Activated T-helper 1 cell treated with anti-CD3 and anti-CD28 coated beads, Interleukin-12 subunit alpha, Interleukin-12 subunit beta, Interleukin-2, Interleukin-4 antibody, amounts not matched to agents 30 ng/mL and 10 ng/mL and 1 ng/mL, durations not matched to agents 14 hours and 24 hours and 36 hours (primary cell): ENCODE measurements at places on chromosomes 11 and 22. TPM values are rescaled to one million over a fixed set of nuclear protein-coding genes. Genes with fewer than 3 reads are reported as not detected.

DNA sequence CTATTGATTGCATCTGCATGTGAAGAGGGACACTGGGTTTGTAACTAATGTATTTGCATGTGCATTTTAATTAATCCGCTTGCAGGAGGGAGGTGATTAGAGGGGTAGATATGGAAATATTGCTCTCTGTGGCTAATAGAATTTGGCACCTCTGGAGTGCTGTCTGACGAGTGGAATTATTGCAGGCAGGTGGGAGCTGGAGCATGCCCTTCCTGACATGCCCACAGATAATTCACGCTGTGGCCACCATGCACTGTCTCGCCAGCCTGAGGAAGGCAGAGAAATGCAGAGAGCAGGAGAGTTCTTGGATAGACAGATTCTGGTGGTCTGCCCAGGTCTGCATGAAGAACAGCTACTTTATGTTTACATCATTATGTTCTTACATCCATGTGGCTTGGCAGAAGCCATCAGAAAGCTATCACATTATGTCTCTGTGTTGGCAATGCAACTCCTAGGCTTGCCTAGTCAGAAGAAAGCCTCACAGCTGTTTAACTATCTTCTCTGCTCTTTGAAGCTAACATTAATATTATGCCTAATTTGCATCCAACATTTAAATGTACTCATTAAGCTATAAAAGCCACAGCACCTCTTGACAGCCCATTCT lies 89.4 kb upstream of the DRD2 start:
- no peak for DNase-seq
- peaks cover 3% of the 10 kb centered on the region for H3K27me3 ChIP-seq
- H3K4me3 ChIP-seq: no peak overlapping the region
- no peaks in the 10 kb centered on the region for H3K36me3 ChIP-seq
- peaks cover 14% of the 10 kb centered on the region for H3K4me1 ChIP-seq

DNA sequence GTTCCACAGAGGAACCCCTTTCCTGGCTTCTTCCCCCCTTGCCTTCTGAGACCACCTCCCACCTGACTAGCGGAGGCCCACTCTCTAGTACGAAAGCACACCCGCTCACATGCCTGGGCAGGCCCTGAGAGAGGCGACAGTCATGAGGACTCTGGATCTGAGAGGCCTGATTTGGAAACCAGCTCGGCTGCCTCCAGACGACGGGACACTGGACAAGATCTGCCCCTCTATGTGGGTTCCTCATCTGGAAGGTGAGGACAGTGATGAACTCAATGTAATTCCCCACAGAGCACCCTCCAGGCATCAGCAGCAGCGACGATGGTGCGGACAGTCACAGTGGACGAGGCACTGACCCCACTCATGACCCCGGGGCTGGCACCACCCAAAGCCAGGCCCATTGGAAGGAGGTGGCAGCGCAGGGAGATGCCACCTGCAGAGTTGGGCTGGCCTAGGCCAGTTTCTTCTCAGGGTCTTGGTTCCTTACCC lies 7.5 kb downstream of the SULT4A1 start:
- no peak for DNase-seq
- H3K4me3 ChIP-seq: no peak overlapping the region
- H3K4me1 ChIP-seq: no peaks in the 10 kb centered on the region
- H3K36me3 ChIP-seq: no peaks in the 10 kb centered on the region
- H3K27ac ChIP-seq: no peak overlapping the region
- peaks cover 6% of the 10 kb centered on the region for H3K27me3 ChIP-seq

The VWCE gene
- 9.4 and 10.9 TPM in 2 replicates for total RNA-seq

The GNAZ gene
- 0.75 and 0.93 TPM in 2 replicates for total RNA-seq

GRCh38 chr22:40665312-40665711 lies 14.0 kb upstream of the MCHR1 start:
- no peaks in the 10 kb centered on the region for H3K27me3 ChIP-seq
- DNase-seq: no peak
- H3K36me3 ChIP-seq: peaks cover 6% of the 10 kb centered on the region
- no peak overlapping the region for H3K27ac ChIP-seq
- peaks cover 26% of the 10 kb centered on the region for H3K4me1 ChIP-seq

- H3K27me3 ChIP-seq: peaks cover 9% of the 10 kb centered on the region
- no peak for DNase-seq
- H3K27ac ChIP-seq: no peak overlapping the region
- no peaks in the 10 kb centered on the region for H3K4me1 ChIP-seq
- H3K4me3 ChIP-seq: no peak overlapping the region
- H3K36me3 ChIP-seq: no peaks in the 10 kb centered on the region
Measured at GRCh38 chr11:93295921-93296575, 34.5 kb upstream of the DEUP1 start.

DNA sequence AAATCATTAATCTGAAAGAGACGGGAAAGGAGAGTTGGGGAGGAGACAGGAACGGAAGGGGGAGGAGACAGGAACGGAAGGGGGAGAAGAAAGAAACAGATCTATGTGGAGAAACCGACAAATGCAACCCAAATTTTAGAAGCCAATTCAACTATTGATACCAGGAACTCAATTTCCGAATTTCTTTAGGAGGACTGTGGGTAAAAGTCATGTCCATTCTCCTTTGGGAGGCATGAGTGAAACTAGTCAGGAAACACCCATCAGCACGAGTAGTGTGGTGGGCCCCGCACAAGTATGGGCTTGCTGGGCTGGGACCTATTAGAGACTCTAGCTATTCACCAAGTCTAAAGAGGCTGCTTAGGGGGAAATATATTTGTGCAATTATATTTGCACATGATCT lies 18.1 kb downstream of the ANO3 start:
- H3K27ac ChIP-seq: no peak overlapping the region
- no peak overlapping the region for H3K4me3 ChIP-seq
- no peaks in the 10 kb centered on the region for H3K36me3 ChIP-seq
- no peaks in the 10 kb centered on the region for H3K27me3 ChIP-seq
- DNase-seq: no peak

The TRIM29 gene
- total RNA-seq: not detected in 2 replicates

GRCh38 chr11:81579339-81579738 lies 1154.3 kb downstream of the FAM181B start:
- DNase-seq: no peak
- no peaks in the 10 kb centered on the region for H3K27me3 ChIP-seq
- H3K4me1 ChIP-seq: no peaks in the 10 kb centered on the region
- no peaks in the 10 kb centered on the region for H3K36me3 ChIP-seq

DNA sequence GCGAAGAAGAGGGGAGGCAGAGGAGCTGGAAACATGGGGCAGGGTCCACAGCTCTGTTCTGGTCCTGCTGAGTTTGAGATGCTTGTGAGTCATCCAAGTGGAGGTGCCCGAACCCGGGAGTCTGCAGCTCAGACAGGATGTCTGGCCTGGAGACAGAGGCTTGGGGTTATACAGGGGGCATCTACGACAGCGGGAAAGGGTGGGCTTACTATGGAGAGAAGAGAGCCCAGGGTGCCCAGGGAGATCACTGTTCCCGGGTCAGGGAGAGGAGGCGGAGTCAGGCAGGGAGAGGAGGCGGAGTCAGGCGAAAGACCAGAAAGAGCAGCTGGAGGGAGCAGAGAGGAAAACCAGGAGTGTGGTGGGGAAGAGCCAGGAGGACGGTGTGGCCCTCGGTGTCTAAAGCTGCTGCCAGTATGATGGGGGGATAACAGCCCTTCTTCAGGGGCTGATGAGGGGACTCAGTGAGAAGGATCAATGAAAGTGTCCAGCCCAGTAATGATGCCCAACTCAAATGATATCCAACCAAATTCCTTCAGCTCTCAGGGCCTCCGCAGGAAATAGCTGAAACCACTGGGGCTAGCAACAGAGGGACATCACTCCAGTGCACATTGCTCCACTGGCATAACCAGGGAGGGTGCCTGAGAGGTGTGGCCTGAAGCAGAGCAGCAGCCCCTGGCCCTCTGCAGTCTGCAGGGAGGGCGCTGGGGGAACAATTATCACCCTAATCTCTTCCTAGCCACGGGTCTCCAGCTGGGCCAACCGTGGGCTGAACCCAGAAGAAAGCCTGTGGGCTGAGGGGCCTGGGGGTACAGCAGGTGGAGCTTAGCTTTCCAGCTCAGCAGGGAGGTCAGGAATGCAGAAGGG lies 2.6 kb upstream of the LTBP3 start:
- peaks cover 53% of the 10 kb centered on the region for H3K4me1 ChIP-seq
- no peaks in the 10 kb centered on the region for H3K27me3 ChIP-seq
- no peak overlapping the region for H3K4me3 ChIP-seq
- H3K36me3 ChIP-seq: peaks cover 2% of the 10 kb centered on the region

- no peak overlapping the region for H3K4me3 ChIP-seq
- H3K4me1 ChIP-seq: no peaks in the 10 kb centered on the region
- no peak for DNase-seq
- no peaks in the 10 kb centered on the region for H3K36me3 ChIP-seq
- peaks cover 9% of the 10 kb centered on the region for H3K27me3 ChIP-seq
Measured at GRCh38 chr22:22698263-22698750, 53.9 kb downstream of the GGTLC2 start.

DNA sequence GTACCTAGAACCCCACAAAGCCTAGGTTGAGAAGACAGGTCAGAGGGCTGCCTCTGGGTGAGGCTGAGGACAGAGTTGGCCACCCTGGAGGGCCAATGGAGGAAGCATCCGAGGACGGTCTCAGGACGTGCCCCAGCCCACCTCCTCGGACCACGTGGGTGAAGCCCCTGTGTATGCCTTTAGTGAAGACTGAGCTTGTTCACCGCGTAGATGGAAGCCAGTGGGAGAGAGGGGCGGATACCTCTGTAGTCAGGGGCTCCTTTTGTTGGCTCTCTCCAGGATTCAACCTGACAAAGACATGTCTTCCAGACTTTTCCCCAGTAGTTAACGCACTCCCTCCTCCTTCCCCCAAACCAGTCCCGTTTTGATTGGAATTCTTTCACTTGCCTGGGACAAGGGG lies 110.7 kb downstream of the ZBTB16 start:
- peaks cover 6% of the 10 kb centered on the region for H3K27me3 ChIP-seq
- DNase-seq: no peak
- H3K4me3 ChIP-seq: no peak overlapping the region
- H3K27ac ChIP-seq: no peak overlapping the region

DNA sequence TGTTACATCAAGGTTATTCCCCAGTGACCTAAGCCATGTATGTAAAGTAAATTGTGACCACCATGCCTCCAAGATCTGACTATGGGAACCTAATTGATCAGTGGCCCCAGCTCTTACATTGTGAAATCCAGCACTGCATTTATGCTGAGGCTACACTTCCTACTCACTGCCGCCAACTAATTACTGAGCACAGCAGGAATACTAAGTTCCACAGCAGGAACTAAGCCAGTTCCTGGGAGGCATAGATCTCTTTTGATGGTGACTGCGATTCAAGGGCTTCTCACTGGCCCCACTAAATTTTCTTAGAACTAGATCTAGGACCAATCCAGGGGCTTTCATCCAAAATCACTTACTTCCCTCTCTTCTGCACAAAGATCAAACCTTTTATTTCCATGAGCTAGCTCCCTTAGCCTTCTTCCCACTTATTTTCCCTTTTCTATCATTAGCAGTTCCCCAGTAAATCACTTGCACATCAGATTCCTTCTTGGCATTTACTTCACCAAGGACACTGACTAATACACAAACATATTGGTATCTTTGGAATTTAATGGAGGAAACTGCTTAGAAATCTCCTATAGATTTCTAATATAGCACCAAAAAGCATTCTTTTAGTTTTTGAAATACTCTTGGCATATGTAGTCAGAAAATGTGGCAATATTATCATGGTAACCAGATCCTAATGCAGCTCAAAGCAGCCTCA lies 46.0 kb downstream of the CNTN5 start:
- H3K27ac ChIP-seq: no peak overlapping the region
- H3K4me3 ChIP-seq: no peak overlapping the region
- H3K36me3 ChIP-seq: no peaks in the 10 kb centered on the region

DNA sequence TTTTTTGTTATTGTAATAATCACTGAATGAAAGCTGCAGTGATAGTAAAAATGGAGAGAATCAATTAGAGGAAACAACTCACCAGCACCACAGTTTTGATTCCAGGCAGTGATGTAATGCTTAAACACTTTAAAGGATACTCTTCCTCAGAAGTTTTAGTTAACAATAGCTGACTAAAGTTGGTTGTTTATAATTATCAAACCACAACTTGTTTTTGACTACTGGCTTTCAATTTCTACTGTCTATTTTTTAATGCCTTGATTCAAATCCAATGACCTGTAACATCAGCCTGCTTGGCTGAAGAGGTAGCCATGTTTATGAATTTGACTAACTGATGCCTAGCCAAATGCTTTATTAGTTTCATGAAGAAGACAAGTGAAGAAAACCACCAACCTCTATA lies 18.2 kb upstream of the CASP12 start:
- H3K4me3 ChIP-seq: peak overlapping the region; percentile 63
- peaks cover 31% of the 10 kb centered on the region for H3K4me1 ChIP-seq
- peaks cover 3% of the 10 kb centered on the region for H3K36me3 ChIP-seq
- DNase-seq: no peak
- no peaks in the 10 kb centered on the region for H3K27me3 ChIP-seq

DNA sequence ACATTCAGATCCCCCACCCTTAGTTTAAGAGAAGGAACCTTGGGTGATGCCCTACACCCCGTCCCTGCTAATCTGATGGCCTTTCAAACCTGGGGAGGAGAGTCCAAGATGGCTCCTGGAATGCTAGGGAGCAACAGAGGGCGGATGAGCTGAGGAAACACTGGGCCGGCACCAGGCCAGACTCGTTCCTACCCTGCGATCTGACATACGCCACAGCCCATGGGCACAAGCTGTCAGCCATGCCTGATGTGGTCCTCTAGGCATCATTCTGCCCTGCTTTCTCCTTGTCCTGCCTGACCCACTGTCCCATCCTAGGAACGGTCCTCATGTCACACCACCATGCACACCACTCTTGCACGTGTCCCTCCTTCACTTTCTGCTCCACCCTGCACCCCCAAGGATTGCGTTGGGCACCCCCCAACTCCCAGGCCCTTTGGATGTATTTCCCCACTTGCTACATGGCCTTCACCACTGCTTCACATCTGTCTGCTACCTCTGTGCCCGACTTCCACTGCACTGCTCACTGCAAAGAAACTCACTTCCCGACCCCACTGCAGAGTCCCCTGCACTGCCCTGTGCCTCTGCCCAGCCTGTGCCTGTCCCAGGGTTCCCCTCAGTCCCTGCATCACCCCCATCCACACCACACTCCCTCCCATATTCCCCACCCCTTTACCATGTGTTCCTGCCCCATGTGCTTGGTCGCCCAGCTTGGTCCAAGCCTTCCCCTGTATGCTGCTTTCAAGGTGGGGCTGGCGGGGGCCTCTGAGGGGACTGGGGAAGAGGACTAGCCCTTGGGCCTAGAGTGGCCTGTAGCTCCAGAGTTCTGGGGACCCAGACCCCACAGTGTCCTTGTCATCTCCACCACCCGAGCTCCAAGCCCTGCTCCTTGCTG lies 29.2 kb downstream of the USP35 start:
- no peaks in the 10 kb centered on the region for H3K27me3 ChIP-seq
- no peak overlapping the region for H3K27ac ChIP-seq
- no peak overlapping the region for H3K4me3 ChIP-seq
- peaks cover 23% of the 10 kb centered on the region for H3K4me1 ChIP-seq

DNA sequence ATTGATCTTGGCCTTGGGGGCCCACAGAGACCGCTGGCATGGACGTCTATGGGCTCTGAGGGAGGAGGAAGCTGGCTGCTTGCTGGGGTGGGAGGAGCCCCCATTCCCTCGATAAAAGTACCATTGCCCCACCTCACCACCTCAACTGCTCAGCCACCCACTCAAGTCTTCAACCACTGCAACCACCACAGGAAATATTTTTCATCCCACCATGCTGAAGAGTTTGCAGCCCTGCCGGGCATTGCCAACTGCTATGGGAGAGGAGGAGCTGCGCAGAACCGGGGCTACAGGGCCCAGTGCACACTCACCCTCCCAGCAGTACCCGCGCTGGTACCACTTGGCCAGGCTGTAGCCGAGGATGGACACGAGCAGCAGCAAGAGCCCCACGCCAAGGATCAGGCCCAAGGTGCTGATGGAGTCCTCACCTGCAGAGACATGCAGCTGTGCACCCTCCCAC lies 29.2 kb downstream of the IL10RA start:
- H3K36me3 ChIP-seq: peaks cover 33% of the 10 kb centered on the region
- peak overlapping the region; percentile 32 for H3K4me3 ChIP-seq
- peaks cover 3% of the 10 kb centered on the region for H3K27me3 ChIP-seq
- no peak for DNase-seq
